ENCODE measurements at places on chromosomes 4 and X.

- no peak for DNase-seq
These were observed 301.4 kb upstream of the AADAT start for GRCh38 chr4:170391066-170391740.

- DNase-seq: no peak
These were observed 314.3 kb upstream of the FGF13 start for GRCh38 chrX:139025816-139026215.

GRCh38 chr4:168076989-168077725 is 15.2 kb upstream of the ANXA10 start:
- peak; percentile 43 for DNase-seq

GRCh38 chr4:147815741-147816140 is 83.9 kb downstream of the ARHGAP10 start:
- DNase-seq: no peak

GRCh38 chr4:185426960-185427688 is 1.4 kb upstream of the UFSP2 start:
- DNase-seq: no peak

DNA sequence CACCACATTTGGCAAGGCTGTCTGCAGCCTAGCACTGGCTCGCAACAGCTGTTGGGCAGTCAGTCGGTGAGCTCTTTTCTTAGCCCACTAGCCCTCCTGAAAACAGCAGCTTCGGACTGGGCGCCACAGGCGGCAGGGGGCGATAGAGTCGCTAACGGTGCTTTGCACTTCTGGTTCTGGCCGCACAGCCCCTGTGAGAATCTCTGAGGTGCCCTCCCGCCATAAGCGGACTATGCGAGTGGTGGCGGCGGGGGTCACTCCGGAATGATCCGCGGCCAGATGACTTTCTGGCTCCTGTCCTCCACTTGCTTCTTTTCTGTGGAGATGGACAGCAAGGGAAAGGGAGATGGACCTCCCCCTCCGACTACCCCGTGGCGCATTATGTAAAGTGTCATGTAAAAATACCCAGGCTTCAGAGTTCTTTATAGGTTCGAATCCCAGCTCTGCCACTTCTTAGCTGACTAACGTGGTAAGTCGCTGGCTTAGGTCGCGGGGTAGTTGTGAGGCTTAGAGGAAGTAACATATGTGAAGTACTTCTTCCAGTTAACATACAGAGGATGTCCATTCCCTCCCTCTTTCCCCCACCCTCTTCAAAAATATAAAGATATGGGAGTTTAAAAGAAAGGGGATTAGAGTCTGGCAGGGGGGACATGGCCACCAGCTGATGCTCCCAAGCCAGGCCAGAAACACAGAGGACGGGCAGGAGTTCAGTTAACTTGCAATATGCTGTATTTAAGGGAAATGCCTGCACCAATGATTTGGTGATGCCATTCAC is 11.0 kb downstream of the ARHGAP36 start:
- DNase-seq: peak; percentile 4

DNA sequence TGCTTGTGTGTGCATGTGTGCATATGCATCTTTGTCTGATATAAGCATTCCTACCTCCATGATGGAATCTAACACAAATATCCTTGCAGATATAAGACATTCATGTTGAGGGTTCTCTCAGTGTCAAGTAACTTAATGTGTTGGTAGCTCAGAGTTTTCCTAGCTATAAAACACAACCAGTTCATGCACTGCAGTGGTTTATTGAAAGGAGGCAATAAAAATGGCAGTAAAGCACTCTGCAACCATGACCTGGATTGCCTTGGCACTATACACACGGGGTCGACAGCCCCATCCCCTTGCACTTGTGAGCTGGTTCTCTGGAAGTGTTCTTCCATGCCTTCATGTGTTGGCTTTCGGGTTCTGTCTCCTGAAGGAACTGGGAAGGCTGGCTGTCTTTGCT is 38.9 kb downstream of the GPC4 start:
- no peak for DNase-seq

GRCh38 chr4:20017777-20018115 is 234.0 kb upstream of the SLIT2 start:
- DNase-seq: no peak

DNA sequence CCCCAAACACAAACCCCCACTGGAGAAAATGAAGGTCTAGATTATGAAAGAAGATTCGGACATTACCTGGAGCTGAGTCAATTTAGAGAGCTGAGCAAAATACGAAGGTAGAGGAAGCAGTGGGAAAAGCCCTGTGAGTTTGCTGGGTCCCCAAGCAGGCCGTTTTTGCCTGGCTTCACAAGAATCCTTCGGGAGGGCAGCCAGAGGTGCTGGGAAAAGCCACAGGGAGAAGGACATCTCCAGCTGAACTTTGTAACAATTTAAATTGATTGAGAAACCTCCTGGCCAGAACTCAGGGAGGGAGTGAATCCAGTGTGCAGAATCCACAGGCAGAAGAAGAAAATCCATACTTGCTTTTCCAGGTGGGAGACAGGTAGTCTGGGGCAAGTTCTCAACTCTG is 319.1 kb upstream of the CT83 start:
- no peak for DNase-seq

DNA sequence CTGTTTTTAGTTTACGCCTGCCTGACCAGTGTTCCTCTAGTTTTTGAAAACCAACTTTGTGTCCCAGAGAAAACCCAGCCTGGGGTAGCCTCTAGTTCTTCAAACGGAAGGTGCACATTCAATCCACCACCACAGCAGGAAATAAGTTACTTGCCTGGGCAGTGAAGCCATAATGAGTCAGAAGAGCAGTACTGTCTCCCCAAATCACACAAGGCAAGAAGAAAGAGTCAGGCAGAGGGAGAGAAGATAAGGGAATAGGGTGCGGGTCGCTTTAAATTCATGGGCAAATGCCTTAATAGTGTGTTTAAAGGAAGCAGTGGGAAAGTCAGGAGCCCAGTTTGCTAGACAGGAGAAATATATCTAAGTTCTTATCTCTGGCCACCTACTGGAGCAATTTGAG is 333.8 kb upstream of the GRIA3 start:
- no peak for DNase-seq

GRCh38 chr4:157572284-157572683 is 351.8 kb downstream of the GRIA2 start:
- no peak for DNase-seq

DNA sequence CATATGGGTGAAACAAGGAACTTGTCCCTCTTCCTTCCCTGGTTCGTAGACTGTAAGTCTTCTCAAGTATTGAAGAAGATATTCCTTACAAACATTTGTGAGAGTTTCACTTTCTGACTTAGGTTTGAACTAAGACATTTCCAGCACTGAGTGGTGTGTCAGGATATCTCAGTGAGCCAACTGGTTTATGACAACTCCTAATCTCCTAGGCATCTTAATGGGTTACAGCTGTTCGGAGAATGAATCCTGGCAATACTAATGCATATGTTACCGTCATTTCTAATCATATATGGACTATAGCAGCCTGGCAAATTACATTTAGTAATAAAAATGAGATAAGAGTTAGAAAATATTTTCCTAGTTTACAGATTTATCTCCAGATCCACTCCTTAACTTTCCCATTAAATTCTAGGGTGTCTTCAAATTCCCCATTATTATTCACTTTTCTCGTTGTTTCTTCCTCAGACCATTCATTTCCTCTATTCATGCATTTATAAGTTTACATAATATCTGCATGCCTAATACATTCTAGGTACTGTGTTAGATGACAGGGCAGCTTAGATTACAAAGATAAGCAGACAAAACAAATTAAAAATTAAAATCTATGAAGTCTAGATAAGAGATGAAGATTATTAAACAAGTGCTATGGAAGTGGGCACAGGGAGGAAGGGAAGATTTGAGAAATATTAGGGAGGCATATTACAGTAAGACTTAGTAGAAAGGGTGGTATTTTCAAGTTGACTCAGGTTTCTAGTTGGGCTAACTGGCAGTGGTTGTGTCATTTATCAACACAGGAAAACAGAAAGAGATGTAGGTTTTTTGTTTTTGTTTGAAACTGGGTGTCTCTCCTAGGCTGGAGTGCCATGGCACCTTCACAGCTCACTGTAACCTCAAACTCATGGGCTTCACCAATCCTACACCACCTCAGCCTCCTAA is 173.9 kb downstream of the WDFY3 start:
- no peak for DNase-seq

DNA sequence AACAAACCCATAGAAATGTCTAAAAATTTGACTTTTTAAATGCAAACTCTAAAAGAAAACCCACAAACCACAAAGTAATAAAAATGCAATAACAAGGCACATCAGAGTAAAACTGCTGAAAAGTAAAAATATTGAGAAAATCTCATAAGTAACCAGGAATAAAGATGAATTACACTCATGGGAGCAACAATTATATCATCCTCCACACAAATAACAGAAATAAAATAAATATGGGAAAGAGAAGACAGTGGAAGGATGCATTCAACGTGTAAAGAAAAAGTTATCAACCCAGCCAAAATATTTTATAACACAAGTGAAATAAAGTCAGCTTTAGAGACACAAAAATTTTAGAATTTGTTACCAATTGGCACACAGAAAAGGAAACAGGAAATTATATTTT is 1420.2 kb downstream of the PCDH18 start:
- no peak for DNase-seq

DNA sequence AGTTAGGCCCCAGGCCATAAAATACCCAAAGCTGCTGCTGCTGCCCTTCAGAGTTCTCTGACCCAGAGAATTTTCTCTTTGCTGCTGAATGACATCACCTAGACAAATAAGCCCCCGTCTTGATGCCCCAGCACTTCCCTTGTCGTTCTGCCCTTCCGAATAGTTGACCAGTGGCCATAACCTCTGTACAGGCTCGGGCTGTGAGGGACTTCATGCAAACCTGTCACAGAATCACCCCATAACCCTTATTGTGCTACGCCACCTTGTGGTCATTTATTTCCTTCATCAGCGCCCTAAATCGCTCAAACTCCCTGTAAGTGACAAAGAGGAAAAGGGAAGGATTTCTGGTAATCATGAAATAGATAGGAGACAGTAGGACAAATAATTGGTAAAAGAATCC is 18.8 kb downstream of the SPACA5 start:
- peak; percentile 48 for DNase-seq

- DNase-seq: peak; percentile 50
These were observed 56.4 kb downstream of the SPCS3 start for GRCh38 chr4:176376032-176376614.

- DNase-seq: no peak
These were observed 2.6 kb upstream of the OTUD4 start for GRCh38 chr4:145183023-145183422.

DNA sequence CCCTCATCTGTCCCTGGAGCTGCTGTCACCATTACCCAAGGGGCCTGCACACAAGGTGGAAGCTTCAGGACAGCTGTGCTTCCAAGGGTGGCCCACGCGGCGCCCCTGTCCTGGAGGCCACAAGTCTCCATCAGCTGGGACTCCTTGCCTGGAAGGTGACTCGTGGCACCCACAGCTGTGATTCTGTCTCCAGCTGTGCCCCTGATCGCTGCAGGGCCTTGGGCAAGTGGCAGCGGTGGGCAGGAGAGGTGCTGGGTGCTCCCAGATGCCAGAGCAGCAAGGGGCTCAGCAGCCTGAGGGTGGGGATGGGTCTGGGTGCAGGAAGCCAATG is 9.0 kb upstream of the DUSP9 start:
- DNase-seq: no peak

- DNase-seq: no peak
These were observed 50.1 kb upstream of the NSUN7 start for GRCh38 chr4:40699648-40700047.
